ENCODE measurements at places on chromosomes 3 and 15.

GRCh38 chr3:66672830-66673229 is 172.0 kb upstream of the LRIG1 start:
- no peak for DNase-seq

GRCh38 chr15:94855409-94856266 is 624.3 kb downstream of the MCTP2 start:
- no peak for DNase-seq

- no peak for DNase-seq
Measured at GRCh38 chr3:152204218-152204617, 64.5 kb upstream of the MBNL1 start.

DNA sequence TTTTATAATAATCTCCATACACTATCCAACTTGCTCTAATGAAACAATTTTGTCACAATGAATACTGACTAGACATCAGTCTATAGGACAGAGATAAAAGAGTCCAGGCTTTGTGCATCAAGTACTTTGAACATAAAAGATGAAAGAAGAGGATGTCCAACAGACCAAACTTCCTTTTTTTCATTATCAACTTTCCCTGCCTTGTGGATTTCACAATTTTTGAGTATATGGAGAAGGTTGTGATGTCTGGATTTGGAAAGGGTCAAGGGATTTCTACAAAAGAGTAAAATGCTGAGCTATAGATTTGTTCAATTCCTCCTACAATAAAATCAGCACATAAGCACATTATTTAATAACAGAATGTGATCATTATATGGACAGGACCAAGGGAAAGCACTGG is 25.7 kb downstream of the CD47 start:
- DNase-seq, result no peak

DNA sequence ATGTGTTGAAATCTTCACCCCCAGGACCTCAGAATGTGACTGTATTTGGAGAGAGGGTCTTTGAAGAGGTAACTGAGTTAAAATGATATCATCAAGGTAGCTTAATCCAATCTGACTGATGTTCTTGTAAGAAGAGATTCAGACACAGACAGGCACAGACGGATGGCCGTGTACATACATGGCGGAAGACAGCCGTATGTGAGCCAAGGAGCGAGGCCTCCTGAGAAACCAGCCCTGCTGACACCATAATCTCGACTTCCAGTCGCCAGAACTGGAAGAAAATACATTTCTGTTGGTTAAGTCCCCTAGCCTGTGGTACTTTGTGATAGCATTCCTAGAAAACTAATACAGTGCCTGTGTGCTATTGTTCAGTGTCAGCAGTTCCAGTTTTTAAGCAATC is 73.6 kb downstream of the APBA2 start:
- no peak for DNase-seq

DNA sequence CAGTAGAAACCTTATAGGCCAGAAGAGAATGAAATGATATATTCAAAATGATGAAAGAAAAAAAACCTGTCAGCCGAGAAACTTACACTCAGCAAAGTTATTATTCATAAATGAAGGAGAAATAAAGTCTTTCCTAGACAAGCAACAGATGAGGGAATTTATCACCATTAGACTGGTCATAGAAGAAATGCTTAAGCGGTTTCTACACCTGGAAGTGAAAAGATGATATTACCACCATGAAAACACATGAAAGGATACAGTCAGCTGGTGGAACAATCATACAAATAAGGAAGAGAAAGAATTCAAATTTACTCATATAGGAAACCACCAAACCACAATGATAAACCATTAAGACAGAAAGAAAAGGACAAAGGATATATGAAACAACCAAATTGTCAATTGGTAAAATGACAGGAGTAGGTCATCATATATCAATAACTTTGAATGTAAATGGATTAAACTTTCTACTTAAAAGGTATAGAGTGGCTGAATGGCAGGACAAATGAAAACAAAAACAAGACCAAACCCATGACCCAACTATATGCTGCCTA is 29.9 kb upstream of the PRR23C start:
- DNase-seq, result no peak

GRCh38 chr3:181344331-181344730 is 354.8 kb upstream of the DNAJC19 start:
- no peak for DNase-seq

DNA sequence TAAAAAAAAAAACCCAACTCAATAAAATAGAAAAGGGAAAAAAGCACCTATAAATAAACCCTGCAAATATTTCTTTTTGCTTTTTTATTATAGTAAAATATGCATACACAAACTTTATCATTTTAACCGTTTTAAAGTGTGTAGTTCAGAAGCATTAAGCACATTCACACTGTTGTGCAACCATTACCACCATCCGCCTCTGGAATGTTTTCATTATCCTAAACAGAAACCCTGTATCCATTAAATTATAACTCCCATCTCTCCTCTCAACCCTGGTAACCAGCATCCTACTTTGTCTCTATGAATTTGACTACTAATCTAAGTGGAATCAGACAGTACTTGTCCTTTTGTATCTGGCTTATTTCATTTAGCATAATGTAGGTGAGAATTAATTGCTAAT is 15.0 kb downstream of the CDCP1 start:
- DNase-seq, result no peak

GRCh38 chr3:39707314-39707909 is 102.0 kb upstream of the MYRIP start:
- DNase-seq, result no peak

- no peak for DNase-seq
Measured at GRCh38 chr3:177596816-177597271, 399.6 kb upstream of the TBL1XR1 start.

DNA sequence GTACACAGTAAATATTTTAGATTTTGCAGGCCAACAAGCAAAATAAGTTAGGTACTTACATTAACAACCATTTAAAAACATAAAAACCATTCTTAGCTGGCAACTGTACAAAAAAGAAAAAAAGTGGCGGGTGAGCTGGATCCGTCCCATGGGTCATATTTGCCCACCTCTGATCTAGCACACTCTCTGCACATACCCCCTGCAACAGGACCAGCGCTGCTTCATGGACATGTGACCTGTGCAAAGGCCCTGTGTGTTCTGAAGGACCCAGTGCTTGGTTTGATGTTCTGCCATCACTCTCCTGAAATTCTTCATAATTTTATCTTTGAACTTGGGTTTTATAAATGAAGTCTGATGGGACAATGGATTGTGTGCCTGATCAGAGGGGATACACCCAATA is 72.5 kb upstream of the ACAN start:
- no peak for DNase-seq

DNA sequence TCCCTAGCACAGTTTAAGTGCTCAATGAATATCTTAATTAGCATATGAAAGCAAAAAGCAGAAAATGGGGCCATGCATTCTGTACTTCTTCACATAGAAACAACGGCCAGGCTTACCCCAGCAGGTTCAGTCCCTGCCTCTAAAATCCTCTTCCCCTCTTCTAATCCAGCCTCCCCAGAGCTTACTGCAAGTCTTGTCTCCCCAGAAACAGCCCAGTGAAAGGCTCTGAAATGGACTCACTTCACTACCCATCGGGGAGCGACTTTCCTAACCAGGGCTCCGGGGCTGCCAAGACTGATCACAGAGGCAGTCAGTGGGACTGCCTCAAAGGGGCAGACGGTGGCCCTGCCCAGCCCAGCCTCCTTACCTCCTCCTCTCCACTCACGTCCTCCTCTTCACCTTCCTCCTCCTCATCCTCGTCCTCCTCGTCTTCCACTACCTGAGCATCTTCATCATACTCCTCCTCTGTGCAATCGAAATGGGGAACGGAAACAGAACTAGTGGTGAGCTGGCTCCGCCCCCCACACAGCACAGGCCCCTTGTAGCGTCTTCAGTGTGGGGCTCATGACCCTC is 38.0 kb downstream of the ANP32A start:
- DNase-seq, result no peak

- no peak for DNase-seq
Measured at GRCh38 chr15:28886431-28887338, 911 bp downstream of the APBA2 start.

DNA sequence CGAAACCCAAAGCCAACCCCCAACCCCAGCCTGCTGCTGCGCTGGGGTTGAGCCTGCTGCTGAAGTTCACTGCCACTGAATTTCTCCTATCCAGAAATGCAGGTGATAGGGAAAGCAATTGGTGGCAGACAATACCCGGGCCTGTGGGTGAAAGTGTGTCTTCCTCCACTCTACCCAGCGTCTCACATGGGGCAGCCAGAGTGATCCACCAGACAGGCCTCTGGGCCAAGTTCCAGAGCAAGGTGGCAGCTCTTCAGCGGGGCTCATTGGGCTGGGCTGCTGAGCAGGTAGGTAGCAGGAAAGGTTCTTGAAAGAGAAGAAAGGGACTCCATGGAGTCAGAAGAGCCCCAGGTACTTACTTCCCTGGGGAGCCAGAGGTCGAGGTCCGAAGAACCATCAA is 6.0 kb downstream of the ADCY5 start:
- DNase-seq, result no peak

DNA sequence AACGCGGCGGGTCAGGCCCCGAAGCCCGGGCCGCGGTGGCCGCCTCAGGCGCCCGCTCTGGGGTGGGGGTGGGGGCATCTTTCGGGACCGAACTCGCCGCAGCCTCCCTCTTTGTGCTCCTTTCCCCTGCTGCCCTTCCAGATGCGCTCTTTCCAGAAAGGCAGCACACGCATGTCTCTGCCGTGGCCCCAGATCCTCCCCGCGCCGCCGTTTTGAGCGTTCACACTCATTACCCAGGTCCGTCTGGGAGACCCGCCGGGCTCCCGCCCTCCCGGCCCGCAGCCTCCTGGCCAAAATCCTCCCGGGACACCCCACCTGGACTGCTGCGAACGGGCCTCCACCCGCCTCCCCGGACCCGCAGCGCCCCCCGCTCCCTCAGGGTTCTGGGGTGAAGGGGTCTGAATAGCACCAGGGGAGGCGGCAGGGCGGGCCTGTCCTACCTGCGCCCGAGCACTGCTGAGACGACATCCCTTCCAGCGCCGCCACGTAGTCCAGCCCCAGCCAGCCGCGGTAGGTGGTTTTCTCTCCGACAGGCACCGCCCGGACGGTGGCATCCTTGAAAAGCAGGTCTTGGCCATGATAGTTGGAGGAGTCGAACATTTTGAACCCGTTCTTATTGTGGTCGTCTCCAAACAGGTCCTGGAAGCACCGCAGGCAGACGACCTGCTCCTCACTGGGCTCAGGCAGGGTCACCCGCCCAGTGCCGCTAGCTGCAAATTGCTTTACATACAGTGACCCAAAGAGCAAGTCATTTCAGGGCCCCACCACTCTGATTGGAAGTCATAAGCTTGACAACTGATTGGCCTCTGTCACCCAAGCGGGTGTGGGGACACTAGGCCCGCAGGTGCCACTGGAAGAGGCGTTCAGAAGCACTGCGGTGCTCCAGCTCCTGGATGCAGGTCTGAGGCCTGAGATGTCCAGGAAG is 25.9 kb downstream of the MELTF start:
- DNase-seq, result no peak

DNA sequence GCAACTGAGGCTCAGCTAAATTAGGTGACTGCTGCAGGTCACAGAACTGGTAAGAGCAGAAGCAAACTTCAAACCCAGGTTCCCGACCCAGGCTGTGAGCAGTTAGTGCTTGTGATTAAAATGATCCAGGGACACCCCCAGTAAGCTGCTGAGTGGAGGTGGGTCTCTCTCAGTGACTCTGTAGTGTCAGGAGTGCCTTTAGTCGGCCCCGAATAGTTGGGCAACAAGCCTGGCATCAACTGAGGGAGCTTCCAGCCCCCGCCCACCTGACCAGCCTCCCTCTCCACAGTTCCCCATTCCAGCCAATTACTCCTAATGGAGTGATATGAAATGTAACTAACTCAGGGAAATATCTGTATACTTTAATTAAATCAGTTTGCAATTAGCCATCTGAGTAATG is 168.0 kb upstream of the SMAD3 start:
- DNase-seq, result no peak

DNA sequence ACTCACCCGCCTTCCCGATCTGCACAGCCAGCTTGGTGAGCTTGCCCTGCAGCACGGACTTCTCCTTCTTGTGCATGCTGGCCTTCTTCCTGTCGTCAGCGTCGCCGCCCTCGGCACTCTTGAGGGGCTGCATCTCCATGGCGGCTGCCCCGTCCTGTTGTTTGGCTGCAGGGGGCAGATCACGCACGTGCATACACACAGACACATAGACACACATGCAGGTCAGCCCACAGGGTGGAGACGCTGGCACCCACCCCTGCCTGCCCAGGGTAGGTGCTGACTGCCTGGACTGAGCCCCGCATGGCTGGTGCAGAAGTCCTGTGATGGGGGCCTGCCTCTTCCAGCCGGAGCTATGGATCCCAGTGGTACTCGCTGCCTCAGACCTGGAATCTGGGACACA is 57.3 kb upstream of the SEC13 start:
- DNase-seq, result no peak

DNA sequence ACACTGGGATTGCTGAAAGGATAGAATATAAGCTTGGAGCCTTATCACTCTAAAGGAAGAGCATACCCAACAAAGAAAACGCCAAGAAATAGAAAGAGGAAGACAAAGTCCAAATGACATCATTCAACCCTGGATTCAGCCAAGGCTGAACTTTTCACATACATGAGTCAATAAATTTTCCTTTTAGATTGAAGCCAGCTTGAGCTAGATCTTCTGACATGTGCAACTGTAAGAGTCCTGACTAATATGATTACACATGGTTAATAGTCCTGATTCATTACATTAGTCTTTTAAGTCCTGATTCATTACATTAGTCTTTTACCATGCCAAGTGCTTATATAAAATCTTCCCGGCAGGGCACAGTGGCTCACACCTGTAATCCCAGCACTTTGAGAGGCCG is 13.6 kb upstream of the DENND6A start:
- no peak for DNase-seq

- DNase-seq, result no peak
Measured at GRCh38 chr3:192899540-192899982, 18.1 kb downstream of the MB21D2 start.

DNA sequence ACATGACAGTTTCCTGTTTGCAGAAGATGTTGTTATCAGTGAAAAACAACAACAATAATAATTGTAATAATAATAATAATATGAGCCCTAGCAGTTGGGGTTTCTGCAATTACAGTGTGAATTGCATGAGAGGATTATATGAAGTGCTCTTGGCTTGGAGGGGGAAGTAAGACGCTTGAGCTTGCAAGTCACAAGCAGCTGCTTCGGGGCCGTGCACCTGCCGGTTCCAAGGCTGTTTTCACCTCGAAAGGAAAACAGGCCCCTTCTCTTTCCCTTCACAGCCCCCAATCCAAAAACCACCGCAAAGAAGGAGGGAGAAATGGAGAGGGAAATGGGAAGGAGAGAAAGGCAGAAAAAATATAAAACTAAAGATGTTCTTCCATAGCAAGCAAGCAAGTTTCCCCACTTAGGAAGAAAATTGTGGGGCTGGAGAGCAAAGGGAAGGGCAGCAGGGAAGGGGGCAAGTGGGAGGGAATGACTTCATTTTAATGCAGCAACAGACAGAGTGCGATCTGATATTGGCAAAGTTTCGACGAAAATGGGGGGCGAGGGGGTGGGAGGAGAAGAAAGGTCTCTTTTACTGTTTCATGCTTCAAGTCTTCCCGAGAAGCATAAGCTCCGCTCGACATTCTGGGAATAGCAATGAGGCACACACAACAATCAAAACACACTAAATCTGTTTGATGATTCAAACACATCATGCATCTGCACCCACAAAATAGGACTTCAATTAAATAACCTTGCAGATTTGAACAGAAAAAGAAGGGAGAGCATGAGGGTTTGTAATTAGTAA is 284.2 kb upstream of the ATP11B start:
- no peak for DNase-seq

GRCh38 chr15:38367476-38367875 is 86.5 kb upstream of the FAM98B start:
- no peak for DNase-seq

- peak; percentile 60 for DNase-seq
Measured at GRCh38 chr3:13015286-13016082, 57.7 kb downstream of the IQSEC1 start.

All from activated naive CD4-positive, alpha-beta T cell treated with Interleukin-2 at 50 U/mL for 16 hours (primary cell).